NCI-H526 (cell line): ENCODE measurements at places on chromosomes 3 and 15.

- no peak for DNase-seq
Measured at GRCh38 chr15:38668898-38669391, 104.3 kb upstream of the RASGRP1 start.

- no peak for DNase-seq
Measured at GRCh38 chr3:13951184-13951583, 71.3 kb upstream of the WNT7A start.

- no peak for DNase-seq
Measured at GRCh38 chr3:110430146-110430545, 641.5 kb upstream of the NECTIN3 start.

DNA sequence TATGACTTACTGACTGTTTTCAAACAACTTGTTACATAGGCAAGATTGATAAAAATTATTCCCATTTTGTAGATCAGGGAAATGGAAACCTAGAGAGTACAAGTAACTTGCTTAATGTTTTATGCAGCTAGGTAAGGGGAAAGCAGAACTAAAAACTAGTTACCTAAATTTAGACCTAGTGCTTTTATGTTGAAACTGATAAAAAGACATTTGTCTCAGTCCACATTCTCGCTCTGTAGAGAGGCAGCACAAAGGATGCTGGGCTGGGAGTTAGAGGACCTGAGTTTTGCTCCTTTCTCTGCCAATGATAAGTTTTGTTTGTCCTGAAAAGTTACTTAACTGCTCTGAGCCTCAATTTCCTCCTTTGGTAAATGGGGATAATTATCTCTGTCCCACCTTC, 17.4 kb downstream of the TIMP4 start:
- DNase-seq: no peak

GRCh38 chr3:108605491-108605890, 16.0 kb downstream of the DZIP3 start:
- DNase-seq: no peak
